NCI-H524 treated with DMSO at 0.1 percent for 48 hours (cell line): ENCODE measurements at places on chromosomes 12 and 14.

GRCh38 chr14:69763761-69764510, 3.0 kb upstream of the SRSF5 start:
- DNase-seq: no peak

DNA sequence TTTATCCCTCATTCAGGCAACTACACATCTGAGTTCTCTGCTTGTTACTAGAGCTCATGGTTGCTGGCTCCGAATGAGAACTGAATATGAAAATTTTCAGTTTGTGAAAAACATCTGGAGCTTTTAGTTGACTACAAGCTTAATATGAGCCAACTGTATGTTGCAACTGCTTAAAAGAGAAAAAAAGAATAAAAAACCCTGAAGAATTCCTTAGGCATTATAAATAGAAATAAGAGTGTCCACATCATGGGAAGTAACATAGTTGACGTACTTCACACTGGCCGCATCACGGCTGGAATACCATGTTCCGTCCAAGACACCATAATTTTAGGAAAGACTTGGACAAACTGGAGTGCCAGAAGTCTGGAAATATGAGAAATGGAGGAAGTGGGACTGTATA, 57.9 kb downstream of the PDE3A start:
- DNase-seq: no peak

DNA sequence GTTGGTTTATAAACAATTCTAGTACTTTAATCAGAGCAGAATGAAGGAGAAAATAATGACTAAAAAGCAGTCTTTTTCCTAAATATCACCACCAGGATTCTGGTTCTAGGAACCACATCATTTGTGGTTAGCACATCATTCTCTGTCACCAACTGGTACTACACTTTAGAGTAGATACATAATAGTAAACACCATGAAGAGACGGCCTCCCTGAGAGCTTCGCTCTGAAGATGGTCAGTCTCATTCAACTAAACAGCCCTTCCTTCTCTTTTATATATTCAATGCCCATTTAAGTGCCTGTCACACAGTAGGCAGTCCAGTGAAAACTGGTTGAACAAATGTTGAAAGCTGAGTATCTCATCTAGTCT, 10.9 kb downstream of the SLC38A2 start:
- no peak for DNase-seq

DNA sequence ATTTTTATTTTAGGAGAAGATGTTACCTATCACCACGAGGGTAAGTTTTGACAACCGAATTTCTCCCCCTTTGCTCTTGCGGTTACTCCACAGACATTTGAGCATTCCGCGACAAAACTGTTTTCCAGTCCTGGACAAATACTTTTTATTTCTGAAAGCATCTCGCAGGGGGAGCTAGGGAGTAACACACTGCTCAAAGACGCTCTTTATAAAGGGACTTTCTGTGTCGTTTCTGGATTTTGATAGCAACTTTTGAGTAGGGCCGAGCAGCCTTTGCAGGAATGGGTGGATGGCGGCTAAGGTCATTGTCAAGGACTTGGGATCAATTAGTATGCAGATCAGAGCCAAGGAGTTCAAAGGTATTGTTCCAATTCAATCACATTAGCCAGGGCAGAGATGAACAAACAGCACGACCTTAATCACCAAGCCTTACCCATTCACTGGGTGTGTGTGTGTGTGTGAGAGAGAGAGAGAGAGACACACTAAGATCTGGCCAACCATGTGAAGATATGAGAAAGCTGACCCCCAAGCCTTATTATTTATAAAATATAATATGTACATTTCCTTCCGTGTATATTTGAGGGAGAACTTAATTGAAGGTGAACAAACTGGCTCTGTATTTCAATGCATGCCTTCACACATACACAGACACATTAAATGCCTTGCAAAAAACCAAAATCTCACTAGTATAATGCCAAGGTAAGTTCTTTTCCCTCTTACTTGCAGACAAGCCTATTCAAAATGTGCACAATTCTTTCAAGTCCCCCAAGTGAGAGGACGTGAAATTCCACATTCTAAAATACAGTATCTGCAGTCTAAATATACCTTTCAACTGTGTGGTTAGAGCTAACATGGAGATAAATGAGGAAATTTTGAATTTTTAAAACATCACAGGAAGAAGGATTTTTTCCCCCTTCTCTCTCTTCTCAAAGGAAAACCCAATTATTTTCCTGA, 613.8 kb downstream of the VRK1 start:
- DNase-seq: no peak

GRCh38 chr12:121719926-121720414, 7.4 kb downstream of the TMEM120B start:
- DNase-seq: no peak

GRCh38 chr12:78181544-78182162, 351.0 kb downstream of the NAV3 start:
- peak; percentile 19 for DNase-seq

DNA sequence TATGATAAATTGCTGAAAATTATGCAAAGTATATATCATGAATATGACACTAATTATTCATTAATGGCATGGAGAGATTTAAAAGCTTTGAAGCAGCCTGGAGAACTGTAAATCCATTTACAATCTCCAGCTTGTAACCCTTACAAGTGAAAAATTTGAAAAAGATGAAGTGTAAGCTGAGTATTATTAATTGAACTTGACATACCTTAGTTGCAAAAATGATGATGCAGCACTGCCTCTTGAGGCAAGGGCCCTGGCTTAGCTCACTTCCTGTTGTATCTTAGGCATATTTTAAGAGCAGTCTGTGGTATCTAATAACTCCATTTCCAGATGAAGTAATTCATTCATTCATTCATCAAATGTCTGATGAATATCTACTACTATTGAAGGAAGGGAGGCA, 158.6 kb downstream of the ANO4 start:
- no peak for DNase-seq

GRCh38 chr12:118377884-118378470, 1.6 kb downstream of the SUDS3 start:
- no peak for DNase-seq

DNA sequence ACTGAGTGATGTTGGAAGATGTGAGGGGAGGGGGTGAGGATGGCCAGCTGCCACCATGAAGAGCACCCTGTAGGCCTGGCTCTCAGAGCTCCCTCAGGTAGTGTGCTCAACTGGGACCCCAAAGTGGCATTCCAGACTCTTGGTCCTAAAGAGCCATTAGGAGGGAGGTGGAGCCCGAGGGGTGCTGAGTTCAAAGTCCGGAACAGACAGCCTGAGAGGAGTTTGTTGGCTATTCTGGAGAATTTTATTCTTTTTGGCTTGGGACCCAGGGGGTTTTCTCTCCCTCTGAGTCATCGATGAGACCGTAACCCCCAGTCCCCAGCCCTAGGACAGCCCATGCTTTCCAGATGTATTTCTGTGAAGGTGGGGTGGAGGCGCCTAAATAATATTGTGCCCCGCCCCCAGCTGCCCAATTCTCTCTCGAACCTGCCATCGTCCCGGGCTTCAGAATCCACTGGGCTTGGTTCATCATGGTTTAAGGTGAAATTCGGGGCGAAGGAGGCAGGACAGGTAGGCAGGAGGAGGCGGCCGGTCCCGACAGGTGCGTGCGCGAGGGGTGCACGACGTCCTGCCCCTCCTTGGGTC, 690 bp upstream of the RBP5 start:
- DNase-seq: no peak

DNA sequence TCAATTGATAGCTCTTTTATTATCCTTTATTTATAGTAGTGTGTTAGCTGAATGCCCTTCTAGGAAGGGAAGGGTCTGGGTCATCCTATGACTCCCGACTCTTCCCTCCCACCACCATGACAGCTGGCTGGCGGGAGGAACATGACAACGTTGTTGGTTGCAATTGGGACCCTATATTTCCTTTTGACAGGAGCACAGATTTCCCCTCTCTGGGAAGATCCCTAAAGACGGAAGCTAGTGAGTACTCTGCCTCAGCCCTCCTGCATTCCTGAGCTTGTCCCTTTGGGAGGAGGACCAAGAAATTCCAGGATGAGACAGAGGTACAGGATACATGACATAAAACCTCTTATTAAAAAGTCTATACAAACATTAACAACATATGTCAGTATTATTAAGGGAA, 485.4 kb downstream of the NAV3 start:
- DNase-seq: no peak

GRCh38 chr14:43539210-43539609, 967.9 kb downstream of the FSCB start:
- DNase-seq: no peak

GRCh38 chr14:31941487-31941886, 135.6 kb upstream of the ARHGAP5 start:
- peak; percentile 11 for DNase-seq

GRCh38 chr12:53955036-53955775, 503 bp downstream of the HOXC12 start:
- no peak for DNase-seq

DNA sequence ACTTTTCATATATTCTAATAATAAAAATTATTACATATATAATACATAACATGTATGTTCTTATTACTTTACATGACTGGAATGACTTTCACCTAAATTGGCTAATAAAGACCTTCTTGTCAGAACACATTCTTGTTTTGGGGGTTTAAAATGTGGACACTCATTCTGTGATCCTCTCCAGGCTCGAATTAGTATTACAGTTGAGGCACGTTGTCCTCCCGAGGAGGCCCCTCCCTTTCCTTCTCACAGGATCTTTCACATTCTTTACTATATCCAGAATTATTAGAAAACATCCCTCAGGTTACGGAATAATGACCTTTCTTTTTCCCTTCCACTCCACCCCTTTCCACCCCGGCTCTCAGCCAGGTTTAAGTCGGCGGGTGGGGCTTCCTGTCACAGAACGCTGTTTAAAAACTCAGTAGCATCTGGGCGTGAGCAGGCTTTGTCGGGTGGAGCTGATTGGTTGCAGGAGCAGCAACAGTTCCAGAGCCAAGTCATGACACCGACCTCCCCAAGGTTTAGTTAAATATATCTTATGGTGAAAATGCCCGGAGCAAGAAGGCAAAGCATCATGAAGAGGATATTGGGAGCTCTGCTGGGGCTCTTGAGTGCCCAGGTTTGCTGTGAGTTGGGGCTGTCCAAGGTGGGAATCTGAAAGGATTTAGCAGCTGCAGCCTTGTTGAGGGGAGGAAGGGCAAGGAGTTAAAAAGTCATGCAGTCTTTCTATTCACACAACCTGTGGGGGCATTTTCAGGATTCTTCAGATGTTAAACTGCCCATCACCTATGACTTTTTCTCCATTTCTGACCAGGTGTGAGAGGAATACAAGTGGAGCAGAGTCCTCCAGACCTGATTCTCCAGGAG, 396.7 kb upstream of the OR4E1 start:
- no peak for DNase-seq

GRCh38 chr12:120301962-120302815, at the start of gene SIRT4:
SIRT4 (plus strand) TSS chr12:120302321; CDS start chr12:120303562, 1,241 bp downstream.
- DNase-seq: peak; percentile 83

- no peak for DNase-seq
Measured at GRCh38 chr12:34287986-34288962, 266.0 kb downstream of the ALG10 start.

- DNase-seq: no peak
Measured at GRCh38 chr12:108875682-108876361, 4.1 kb upstream of the DAO start.

DNA sequence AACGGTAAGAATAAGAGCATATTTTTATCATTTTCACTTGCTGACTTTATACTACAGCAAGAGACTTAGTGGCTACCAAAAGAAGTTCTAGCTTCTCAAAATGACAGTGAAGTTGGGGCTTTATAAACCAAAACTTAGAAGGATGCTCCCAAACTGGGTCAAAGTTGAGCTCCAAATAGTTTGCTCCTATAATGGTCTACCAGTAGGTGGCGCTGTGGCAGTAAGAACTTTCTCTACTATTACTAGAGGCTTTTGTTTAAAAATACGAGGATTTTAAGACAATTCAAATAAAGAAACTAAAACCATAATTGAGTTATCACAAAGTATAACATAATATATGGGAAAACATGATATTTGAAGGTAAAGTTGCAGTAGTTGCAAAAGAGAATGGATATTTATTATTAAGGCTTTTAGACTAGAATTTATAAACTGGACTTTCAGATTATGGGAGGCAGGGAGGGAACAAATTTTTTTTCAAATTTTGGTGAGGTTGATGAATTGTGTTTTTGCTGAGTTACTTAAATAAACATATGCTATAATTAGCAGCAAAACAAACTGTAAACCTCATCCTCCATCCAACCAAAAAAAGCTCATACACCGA, 75.0 kb downstream of the TGFB3 start:
- no peak for DNase-seq

GRCh38 chr14:100767788-100768536, 41.3 kb downstream of the DLK1 start:
- no peak for DNase-seq

GRCh38 chr14:66509874-66510273, 1.9 kb downstream of the GPHN start:
- DNase-seq: no peak

- DNase-seq: no peak
Measured at GRCh38 chr12:51441583-51441982, 17.0 kb downstream of the SLC4A8 start.

GRCh38 chr14:104392001-104392395, 187.6 kb upstream of the C14orf180 start:
- no peak for DNase-seq

DNA sequence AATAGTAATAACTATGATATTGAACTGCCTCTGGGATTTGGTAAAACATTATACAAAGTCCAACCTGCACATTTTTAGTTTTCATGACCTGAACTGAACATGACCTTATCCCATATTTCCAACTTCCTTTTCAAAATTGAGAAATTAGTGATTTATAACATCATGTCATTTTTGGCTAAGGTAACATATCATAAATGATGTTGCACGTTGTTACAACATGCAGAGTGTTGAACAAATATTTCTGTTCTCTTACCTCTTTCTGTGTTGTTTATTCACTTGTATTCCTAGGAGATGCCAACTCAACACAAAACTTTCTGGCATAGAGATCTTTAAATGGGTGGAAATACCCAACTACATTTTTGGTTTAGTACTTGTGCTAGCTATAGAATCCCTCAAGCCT, 496.0 kb downstream of the SLC6A15 start:
- no peak for DNase-seq

DNA sequence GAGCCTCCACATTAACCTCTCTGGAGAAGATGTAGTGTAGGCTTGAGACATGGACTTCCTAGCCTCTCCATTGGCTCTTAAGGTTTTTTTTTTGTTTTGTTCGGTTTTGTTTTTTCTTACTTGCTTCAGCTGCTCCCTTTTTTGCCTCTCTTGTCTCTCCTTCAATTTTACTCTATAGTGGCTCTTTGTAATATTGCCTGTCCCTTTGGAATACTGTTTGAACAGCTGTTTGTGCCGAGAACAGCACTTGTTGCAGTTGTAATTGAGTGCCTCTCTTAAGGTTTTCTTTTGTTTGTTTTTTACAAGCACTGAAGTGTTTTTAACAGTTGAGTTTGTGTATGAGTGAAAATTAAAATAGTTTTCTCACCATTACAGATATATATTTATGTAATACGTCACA, 567.7 kb downstream of the LRFN5 start:
- no peak for DNase-seq

GRCh38 chr14:97638864-97639263, 841.7 kb downstream of the VRK1 start:
- no peak for DNase-seq

GRCh38 chr12:121789233-121789781, 4.2 kb downstream of the RHOF start:
- no peak for DNase-seq
